ENCODE measurements at places on chromosomes 16 and 17.
A peak's percentile ranks its signal among the peaks of the same experiment; 100 is the strongest.

DNA sequence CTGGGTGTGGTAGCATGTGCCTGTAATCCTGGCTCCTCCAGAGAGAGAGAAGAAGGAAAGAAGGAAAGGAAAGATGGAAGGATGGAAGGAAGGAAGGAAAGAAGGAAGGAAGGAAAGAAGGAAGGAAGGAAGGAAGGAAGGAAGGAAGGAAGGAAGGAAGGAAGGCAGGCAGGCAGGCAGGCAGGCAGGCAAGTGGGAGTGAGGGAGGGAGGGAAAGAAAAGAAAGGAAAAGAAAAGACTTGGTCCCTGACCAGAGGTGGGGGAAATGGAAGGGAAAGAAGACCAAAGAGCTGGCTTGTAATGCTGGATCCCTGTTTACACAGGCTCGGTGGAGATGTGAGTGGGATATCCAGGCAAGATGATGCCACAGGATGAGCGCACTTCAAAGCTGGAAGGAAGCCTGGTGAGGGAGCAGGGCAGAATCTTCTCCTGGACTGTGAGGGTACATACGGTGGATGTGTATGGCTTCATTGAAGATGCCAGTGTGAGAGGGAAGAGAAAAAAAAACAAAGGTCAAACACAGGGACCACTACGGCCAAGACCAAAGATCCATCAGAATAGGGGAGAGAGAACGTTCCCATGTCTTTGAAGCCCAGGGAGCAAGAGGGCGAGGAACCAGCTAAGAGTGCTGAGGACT, 2.1 kb downstream of the CES1 start:
- DNase-seq = no peak

DNA sequence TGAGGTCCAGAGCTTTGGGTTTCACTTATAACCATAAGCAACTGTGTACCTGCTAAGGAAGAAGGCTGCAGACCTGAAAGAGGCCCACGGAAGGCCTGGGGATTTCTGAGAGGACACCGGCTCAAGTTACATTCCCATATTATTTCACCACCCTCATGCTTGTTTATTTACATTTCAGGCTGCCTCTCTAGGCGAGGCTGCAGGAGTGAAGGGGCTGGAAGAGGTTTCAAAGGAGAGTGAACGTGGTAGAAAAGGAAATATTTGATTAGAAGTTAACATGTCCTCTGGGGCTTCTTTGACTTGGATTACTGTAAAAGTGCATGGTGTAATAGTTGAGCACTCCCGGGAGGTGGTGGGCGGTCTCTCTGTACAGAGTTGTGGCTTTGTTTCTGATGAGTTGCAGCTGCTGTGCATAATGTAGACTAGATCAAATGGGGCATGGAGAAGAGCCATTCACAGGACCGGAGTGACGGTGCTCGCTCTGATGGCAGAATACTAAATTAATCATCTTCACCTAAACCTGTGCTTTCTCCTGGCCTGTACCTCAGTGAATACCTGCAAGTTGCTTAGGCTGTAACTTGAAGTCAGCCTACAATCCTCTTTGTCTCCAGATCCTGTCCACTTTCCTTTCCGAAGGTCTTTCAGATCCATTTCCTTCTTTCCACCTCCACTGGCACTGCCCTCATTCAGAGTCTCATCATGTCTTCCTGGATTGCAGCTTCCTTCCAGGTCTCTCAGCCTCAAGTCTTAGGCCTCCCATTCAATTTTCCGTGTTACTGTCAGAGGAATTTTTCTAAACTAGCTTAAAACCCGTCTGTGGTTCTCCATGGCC, 1.9 kb upstream of the CPD start:
- DNase-seq = peak; percentile 68

DNA sequence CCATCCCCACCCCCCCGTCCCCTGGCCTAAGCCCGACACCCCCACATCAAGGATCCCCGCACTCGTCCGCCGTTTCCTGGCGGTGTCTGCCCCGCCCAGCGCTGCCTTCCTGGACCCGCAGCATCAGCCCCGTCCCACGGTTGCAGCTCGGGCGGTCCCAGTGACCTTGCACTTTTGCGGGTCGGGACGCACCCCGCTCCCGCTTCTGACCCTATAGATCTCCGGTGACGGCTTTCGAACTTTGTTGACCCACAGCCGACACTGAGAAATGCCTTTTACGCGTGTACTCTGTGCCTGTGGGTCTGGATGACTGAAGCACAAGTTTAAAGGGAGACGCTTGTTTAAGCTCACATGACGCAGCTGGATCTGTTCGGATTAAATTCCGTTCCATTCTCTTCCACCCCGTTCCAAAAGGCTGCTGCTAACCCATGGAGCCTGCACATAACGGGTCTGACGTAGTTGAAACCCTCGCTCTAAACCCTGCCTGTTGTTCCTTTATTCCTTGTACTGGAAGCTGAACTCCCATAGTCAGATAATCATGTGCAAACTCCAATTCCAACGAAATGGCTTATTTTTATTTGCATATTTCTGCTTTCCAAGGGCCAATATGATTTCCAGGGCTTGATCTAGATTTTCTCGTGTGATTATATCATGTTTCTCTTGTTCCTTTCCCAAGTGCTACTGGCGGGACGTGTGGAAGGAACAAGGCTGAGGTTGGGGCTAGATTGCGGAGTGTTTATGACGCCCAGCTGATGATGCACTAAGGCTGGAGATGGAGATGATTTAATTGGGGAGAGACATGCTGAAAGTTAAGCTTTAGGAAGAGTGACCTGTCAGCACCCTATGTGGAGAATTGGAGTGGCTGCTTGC, 834 bp downstream of the FLYWCH1 start:
- DNase-seq = peak; percentile 58

DNA sequence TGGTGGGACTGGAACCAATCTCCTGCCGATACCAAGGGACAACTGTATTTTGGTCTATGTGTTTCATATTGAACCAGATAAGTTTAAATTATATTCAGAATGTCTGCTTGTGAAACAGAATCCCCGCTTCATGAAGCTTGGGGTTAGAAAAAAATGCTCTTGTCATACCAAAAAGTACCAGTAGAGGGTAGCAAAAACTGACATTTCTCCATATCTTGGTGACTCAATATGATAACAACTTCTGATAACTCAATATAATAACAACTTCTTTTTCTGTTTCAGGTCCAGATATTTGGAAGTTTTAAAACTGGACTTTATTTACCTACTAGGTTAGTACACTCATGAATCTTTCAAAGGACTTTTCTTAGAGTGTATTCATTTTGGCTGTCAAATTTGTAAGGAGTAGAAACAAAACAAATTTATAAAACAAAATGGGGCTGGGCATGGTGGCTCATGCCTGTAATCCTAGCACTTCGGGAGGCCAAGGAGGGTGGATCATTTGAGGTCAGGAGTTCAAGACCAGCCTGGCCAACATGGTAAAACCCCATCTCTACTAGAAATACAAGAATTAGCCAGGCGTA, 52.3 kb upstream of the ADCY7 start:
- no peak for DNase-seq

DNA sequence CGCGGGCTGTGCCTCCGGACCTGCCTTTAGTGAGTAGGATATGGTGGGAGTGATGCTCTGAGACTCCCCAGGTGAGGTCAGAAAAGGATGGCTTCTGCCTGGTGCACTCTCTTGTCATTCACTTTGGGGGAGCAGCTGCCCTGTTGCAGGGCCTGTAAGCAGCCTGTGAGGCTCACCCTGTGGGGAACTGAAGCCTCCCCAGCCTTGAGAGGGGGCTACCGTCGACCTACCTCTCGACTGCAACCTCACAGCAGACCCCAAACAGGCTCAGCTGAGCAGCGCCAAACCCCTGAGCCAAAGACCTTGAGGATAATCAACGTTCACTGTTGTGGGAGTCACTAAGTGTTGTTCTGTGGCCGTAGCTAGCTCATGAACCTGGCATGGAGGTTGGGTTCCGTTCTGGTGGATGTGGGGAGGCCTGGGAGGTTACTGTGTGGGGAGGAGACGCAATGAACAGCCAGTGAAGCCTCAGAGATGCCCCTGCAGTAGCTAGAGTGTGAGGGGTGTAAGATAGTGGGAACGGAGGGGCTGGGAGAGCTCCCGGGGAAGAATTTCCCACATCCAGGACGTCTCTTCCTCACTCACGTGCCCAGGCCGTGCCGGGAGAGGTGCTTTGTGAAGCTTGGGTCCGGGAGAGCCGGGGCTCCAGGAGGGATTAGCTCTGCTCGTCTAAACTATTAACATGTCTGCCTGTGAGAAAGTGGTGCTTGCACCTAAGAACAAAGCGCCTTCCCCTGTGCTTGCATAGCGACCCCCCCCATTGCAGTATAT, 38.8 kb downstream of the METRNL start:
- DNase-seq = no peak

DNA sequence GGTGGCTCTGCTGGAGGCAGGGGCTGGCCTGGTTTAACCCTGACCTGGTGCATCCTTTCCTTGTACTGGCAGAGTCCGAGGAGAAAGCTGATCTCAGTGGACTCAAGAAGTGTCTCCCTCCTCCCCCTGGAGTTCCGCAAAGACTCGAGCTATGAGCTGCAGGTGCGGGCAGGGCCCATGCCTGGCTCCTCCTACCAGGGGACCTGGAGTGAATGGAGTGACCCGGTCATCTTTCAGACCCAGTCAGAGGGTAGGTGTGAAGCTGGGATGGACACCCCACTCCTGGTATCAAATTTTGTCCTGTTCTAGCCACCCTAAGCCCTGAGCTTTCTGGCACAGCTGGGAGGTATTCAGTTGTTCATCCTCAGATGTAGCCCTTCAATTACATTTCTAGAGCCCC, 42.5 kb downstream of the IL21R start:
- DNase-seq = no peak

DNA sequence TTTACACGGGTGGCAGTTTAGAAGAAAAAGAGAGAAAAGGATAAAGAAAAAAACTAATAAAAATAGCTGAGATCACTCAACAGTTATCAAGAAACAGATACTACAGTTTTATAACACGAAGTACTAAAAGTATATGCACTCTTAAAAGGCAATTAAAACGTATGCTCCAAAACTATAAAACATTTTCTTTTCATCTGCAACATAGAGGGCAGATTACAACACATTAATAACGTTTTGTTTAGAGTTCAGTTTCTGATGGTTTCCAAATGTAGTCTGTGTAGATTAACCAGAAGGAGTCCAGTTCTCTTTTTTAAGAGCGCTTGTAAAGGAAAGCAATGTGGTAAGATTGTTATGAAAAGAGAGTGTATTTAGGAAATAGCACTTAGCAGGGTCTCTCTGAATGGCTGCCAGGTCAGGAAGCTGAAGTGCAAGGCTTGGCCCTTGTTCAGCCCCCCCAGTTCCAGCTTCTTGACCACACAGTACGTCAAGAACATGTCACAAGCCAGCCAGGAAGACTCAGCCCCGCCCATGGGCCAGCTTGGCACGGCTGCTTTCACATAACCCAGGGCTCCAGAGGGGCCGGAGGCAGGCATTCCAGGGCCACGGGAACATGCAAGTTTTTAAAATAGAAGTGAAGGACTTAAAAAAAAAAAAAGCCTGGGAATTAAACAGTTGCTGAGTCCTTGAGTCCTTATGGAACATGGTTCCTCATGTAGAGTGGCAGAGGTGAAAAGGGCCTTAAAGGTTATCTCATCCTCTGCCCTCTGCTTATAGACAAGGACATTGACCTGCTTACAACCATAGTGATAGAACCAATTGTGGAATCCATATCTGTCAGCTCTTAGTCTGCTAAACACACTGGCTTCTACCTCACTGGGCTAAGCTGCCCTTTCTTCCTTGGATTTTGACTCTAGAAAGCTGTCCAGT, 147.4 kb upstream of the TBX2 start:
- peak; percentile 92 for DNase-seq

GRCh38 chr16:70601576-70602575, 44.5 kb upstream of the IL34 start:
- no peak for DNase-seq

- no peak for DNase-seq
Observed at GRCh38 chr17:66625311-66625767, 209.6 kb upstream of the CACNG5 start.

GRCh38 chr17:29612094-29612403, 10.7 kb downstream of the CORO6 start:
- DNase-seq = no peak

DNA sequence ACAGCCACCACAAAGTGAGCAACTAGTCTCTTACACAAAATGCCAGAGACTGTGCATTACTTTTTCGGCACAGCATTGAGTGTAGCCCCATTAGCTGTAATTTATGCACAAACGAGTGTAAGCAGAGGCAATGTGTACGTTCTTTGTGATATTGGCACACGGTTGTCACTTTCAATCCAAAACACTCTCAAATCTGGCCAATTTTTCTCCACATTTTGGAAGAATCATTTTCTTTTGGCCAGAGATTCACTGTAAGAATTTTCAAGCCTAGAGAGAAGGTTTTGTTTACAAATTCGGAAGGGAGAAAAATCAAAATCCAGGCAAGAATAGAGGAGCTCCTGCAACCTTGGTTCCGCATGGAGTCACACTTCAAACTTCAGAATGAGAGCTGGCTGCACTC, 15.4 kb upstream of the KIF2B start:
- DNase-seq = no peak

GRCh38 chr16:22973522-22973921, 159.6 kb downstream of the HS3ST2 start:
- no peak for DNase-seq

- no peak for DNase-seq
Observed at GRCh38 chr16:65622871-65623270, 501.0 kb upstream of the CDH11 start.

DNA sequence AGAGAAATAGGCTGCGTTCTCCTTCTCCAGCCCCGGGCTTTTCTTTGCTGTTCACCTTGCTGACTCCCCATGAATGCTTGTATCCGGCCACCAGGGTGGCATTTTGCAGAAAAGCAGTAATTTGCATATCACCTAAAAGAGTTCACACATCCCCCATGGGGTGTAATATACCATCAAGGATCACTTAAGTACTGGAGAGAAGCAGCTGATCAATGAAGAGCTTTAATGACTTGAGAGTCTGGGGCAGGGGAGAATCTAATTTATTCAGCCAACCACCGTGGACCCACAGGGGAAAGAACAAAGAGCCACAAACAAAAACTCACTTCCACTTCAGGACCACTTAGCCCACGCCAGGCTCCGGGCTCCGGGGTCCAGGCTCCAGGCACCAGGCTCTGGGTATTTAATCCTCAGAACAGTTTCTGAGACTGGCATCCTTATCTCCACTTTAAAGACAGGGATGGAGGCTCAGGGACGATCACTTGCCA, 33.9 kb upstream of the SEC14L1 start:
- DNase-seq = no peak

GRCh38 chr17:33369876-33370275, 76.8 kb upstream of the ASIC2 start:
- DNase-seq = no peak

DNA sequence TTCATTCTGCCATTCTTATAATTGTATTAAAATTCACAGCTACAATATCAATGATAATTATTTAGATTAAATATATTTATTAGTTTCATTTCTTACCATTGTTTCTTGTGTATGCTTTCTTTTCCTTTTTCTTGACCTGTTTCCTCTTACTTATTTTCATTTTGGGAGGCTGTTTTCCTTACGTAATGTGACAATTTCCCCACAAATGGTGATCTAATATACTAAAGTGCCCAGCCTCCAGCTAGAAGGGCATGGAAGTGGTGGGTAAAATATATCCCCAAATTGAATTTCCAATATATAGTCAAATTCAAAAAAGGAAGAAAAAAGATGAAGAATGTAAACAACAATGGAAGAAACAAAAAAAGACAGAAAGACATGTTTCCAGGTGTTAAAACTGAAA, 1.5 kb upstream of the ABCA6 start:
- no peak for DNase-seq

- DNase-seq = no peak
Observed at GRCh38 chr17:68087851-68088250, 52.3 kb downstream of the KPNA2 start.
